ENCODE measurements at places on chromosomes 12 and 14. TPM values are rescaled to one million over a fixed set of nuclear protein-coding genes. Genes with fewer than 3 reads are reported as not detected.

PPFIA2 gene
- total RNA-seq = not detected

EML1 gene
- total RNA-seq = 35.3 TPM

EML5 gene
- 0.10 TPM for total RNA-seq

CEBPE gene
- total RNA-seq = not detected

GLIPR1 gene
- total RNA-seq = 11.5 TPM

USP44 gene
- total RNA-seq = 0.10 TPM

SYT1 gene
- total RNA-seq = 3.0 TPM

C14orf39 gene
- 0.08 TPM for total RNA-seq

GRCh38 chr12:116563262-116563661 lies 4.1 kb downstream of the MAP1LC3B2 start:
- no peak for DNase-seq

GRCh38 chr14:36271939-36272907 lies 48.2 kb downstream of the MBIP start:
- no peak for DNase-seq

- no peak for DNase-seq
Observed at GRCh38 chr12:82690006-82690405, 3.3 kb downstream of the TMTC2 start.

DNA sequence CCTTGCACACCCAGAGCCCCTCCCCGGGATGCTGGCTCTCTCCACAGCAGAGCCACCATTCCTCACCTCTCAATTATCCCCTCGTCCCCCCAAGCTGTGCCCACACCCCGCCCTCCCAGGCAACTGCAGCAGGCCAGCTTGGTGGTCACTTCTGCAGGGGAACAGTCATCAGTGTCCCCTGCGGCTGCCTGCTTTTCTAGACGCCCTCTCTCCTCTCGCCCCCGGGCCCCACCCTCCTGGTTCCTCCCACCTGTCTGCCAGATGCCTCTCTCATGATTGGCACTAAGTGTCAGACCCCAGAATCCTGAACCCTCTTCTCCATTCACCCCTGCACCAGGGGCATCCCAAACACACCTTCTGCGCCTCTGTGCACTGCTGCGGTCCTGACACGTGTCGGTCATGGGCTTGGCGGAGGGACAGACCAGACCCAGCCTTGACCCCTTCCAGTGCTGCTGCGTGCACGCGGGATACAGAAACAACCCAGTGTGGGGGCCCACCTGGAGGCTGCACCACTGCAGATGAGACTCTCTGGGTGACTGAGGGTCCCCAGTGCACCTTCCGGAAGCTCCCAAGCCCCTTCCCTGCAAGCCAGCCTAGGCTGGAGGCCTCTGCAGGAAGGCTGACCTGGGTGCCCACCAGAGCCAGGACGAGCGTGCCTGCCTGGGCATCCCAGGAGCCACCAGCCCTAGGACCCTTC lies 99.5 kb downstream of the SETD3 start:
- no peak for DNase-seq

GRCh38 chr12:123114304-123115083 lies 36.4 kb downstream of the PITPNM2 start:
- no peak for DNase-seq

DNA sequence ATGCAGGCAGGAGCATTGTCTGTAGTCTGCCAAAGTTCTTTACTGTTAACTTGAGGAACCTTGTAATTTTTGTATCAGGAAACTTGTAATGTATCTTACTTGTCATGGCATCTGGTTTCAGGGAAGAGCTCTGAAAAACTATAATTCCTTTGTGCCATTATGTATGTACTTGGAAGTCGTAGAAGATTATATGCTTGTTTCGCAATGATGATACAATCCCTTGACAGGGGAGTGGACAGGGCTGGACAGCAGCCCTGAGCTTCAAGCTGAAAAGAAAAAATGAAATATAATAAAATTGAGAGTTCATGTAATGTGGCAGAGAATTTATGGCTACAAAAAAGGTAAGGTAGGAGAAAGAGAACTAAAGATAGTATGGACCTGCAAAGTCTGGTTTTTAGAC lies 7.4 kb upstream of the DLGAP5 start:
- no peak for DNase-seq

GRCh38 chr14:22766457-22767322 lies at the start of gene OXA1L:
Gene OXA1L, plus strand, starts transcription at chr14:22766688. Its CDS starts 14 bp downstream, at chr14:22766702.
- peak; percentile 80 for DNase-seq

DNA sequence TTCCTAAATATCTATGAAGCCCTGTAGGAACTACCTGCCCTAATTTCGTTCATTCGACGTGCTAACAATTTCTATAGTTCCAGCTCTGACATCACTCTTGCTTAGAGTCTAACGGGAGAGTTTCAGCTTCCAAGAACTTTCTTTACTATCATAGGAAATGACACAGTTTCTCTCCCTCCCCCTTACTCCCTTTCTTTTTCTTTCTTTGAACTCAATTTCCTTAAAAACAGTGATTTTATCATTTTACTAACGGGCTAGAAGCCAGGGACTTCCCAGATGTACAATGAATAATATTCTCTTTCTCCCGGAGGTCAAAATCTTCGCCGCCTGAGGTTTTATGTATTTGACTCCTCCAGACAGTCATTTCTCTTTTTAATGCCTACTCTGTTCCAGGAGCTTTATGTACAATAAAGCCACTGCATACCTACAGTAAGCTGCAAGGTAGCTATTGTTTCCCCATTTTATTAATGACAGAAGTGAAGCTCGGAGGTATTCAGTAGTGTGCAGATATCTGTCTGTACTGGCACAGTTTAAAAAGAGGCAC lies 15.7 kb downstream of the SMCO2 start:
- DNase-seq = no peak

- no peak for DNase-seq
Observed at GRCh38 chr14:95830386-95830785, 46.2 kb upstream of the TUNAR start.

GRCh38 chr12:121649819-121650353 lies 19.6 kb downstream of the MORN3 start:
- no peak for DNase-seq

- DNase-seq = no peak
Observed at GRCh38 chr12:91704446-91704845, 441.2 kb downstream of the BTG1 start.

DNA sequence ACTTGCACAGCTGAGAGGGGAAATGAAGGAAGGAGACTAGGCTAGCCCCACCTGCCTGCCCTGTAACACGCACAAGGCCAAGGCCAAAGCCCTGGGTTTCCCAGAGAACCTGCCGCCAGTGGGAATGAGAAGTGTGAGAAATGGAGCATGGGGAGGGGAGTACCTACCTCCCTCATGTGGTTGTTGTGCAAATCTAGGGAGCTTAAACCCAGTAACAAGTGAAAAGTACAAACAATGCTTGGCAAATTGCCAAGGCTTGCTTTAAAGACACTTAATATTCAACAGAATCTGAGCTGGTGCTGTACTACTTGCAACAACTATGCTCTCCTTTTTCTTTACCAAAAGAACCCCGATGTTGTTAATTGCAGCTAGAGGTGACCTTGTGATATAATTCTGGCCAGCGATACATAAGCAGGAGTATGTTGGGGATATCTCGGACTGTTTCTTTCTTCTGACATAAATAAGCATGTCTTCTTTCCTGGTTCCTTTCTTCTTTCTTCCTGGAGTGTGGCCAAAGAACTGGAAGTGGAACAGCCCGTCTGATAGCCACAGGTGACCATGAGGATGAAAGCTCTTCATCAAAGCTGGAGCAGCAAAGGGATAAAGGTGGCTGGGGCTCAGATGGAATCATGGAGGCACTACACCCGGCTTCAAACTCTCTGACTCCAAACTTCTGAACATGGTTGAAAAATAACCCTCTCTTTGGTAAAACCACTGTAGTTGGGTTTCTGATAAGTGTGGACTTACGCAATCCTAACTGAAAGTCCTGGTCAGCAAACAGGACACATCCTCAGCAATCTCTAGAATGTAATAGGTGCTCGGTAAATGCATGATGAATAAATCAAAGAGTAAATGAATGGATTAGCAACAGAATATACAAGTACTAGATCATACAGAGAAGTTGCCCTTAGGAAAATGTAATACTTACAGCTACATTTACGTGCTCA lies 207.9 kb downstream of the NUAK1 start:
- DNase-seq = no peak

DNA sequence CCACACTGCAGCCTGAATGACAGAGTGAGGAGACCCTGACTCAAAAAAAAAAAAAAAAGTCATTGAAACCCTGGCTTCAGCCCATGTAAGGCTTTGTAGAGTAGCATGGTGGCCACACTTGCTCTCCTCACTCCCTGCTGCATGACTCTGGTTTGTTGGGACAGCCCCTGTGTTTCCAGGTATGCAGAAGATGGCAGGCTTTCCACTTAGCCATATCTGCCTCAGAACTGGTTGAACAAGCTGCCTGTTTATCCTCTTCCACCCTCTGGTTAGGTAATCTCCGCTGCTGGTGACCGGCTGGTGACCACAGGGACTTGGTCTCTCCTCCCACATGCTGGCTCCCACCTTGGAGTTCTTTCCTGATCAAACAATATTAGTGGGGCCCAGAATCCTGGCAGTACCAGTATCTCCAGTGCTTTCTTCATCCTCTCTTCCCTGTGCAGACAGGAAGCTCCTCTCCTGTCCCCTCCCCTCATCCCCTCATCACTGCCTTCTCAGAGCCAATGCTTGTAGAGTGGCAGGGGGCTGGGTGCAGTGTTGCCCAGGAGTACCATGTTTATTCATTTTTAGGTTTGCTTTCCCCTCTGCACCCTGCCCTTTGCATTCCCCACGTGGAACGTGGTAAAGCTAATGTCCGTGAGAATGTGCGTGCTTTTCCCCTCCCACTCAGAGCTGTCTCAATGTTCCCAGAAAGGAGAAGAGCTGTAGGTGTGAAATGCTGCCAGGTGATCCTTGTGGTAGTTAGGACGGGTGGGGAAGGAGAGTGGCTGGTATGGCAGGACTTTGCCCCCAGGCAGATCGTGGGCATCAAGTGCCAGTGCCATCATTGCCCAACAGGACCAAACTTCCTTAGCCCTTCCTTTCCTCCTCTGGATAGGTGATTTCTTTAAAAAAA lies 11.3 kb downstream of the ABHD12B start:
- DNase-seq = no peak

- no peak for DNase-seq
Observed at GRCh38 chr14:56789955-56790354, 20.3 kb downstream of the OTX2 start.

DNA sequence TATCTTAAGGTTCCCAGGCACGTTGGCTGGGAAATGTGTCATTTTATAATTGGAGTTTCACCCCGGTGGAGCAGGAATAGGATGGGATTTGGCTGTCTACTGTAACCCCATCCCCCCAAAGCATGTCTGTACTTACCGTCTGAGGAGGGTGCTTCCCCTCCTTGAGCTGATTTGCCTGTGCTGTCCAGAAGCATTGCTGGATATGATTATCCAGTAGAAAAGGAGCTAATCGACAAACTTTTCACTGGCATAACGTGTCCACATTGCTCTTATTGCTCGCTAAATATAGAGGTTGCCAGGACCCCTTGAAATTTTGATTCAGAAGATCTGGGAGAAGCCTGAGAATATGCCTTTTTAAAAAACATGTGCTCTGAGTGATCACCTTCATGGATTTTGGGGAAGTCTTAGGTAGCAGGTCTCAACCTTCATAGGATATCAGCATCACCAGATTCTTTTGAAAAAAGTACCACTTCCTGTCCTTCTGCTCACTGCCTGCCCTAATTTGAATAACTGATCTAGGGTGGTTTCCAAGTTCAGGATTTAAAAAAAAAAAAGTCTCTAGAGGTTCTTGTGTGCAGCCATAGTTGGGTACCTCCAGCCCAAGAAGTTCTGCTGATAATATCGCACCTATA lies 80.4 kb upstream of the KCNA1 start:
- DNase-seq = no peak

- no peak for DNase-seq
Observed at GRCh38 chr14:101500061-101500460, 61.2 kb upstream of the DIO3 start.

GRCh38 chr12:132253698-132254480 lies 75.5 kb downstream of the GALNT9 start:
- no peak for DNase-seq

GRCh38 chr14:22500954-22501726 lies 87.9 kb downstream of the DAD1 start:
- DNase-seq = no peak
